ENCODE measurements at places on chromosomes 7 and 10.

- DNase-seq: no peak
Observed at GRCh38 chr7:39360766-39361165, 205.4 kb upstream of the YAE1 start.

- no peak for DNase-seq
Observed at GRCh38 chr10:79077488-79078173, 8.9 kb downstream of the ZMIZ1 start.

GRCh38 chr7:2820508-2820934 lies 23.6 kb downstream of the GNA12 start:
- DNase-seq: no peak

DNA sequence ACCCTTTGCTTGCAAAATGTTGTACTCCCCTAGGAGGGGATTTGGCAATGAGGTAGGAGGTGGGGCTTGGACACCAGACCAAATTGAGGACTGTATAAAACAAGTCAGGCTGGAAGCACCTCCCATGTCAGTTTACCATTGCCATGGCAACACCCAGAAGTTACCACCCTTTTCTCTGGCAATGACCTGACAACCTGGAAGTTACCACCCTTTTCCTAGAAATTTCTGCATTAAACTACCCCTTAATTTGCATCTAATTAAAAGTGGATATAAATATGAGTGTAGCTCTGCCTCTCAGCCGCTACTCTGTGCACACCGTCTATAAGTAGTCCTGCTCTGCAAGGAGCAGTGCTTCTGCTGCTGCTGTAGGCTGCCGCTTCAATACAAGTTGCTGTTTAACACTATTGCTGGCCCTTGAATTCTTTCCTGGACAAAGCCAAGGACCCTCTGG lies 7.8 kb upstream of the BLNK start:
- no peak for DNase-seq

GRCh38 chr7:123351027-123351426 lies 151.3 kb upstream of the SLC13A1 start:
- DNase-seq: no peak

DNA sequence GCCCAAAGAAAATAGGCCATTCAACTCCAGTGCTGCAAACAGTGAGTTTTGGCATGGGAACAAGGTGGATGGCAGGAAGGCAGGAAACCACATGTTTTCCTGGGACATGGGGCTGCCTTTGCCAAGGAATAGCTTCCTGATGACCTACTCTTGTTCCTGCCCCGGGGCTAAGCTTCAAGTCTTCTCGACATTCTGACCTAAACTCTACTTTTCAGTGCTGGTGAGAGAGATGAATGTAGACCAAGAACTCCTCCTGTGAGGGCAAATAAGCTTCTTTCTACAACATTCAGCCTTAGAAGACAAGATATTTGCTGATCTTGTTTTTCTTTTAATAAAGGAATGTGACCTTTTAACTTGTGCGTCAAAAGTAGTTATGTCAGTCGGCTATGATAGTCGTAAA lies 199.0 kb downstream of the GPR37 start:
- no peak for DNase-seq

GRCh38 chr7:24913801-24914464 lies 66.0 kb downstream of the OSBPL3 start:
- no peak for DNase-seq

- no peak for DNase-seq
Observed at GRCh38 chr10:62166331-62167131, 102.1 kb downstream of the RTKN2 start.

DNA sequence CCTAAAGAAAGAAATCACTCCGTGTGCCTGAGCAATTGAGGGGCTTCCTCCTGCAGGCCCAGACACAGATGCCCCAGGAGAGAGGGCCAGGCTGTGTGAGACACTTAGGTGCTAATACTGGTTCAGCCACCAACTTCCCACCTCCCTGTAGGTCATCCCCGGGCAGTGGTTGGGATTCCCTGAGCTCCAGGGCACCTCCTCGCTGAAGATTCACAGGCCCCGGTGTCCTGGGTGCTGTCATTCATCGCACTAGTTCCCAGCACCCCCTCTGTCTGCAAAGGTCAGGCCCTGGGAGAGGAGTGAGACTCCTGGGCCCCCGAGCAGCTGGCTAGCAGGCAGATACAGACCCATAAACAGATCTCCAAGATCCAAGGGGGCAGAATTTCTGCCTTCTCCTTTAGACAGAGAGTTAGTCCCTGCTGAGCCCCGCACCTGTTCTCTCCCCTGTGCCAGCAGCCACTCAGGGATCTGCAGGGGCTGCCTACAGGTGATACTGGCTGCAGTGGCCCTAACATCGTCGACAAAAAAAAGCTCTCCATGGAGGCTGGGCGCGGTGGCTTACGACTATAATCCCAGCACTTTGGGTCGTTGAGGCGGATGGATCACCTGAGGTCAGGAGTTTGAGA lies 38.2 kb upstream of the GTF2I start:
- DNase-seq: no peak

GRCh38 chr7:130356121-130356875 lies 11.7 kb downstream of the CPA5 start:
- DNase-seq: no peak

DNA sequence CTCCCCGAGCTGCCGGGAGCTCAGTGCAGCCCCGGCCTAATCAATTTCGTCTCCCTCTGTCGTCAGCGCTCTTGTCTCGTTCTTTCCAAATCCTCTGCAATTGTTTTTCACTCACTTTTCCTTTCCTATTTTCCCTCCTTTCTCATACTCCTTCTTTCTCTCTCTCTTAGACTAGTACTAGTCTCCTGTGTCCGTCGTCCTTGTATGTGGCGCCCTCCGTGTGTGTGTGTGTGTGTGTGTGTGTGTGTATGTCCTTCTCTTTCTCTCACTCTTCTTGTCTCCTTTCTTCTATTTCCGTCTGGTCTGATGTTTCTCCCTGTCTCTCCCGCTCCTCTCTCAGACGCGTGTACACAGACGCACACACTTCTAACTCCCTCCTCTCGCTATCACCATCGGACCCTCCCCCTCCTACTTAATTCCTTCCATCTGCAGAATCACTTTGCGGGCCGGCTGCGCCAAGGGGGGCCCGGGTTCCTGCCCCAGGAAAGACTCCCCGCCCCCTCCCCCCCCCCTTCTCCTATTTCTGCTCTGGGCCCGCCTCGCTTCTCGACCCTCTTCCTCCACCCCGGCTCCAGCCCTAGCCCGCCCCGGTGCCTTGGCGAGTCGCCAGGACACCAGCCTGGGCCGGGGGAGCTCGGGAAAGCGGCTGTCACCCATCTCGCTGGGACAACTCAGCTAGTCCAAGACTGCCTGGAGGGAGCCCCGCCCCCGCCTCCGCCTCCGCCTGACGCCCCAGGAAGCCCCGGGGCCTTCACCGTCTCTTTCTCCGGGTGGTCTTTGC lies 743 bp upstream of the ZCCHC24 start:
- DNase-seq: no peak

GRCh38 chr7:149285603-149286002 lies 23.6 kb downstream of the ZNF783 start:
- DNase-seq: no peak

DNA sequence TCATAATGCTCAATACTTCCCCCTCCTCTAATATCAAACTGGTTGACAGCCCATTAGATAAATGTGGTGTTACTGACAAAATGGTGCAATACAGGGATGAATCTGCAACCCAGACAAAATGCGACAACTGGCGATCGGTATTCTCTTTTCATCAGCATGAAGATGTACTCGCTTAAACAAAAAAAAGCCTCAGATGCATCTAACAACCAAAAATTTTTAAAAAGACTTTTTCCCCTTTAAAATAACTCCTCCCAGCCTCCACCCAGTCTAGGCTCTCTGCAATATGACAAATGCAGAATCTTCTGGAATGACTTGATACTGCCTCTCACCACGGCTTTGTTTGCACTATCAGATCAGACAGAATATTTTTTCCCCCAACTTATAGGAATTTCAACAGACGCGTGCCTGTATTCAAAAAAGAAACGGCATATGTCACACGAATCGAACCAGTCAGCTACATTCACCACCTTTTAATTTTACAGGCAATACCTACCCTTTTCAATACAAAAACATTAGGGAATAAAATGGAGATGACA lies 1.2 kb downstream of the YWHAG start:
- no peak for DNase-seq

- no peak for DNase-seq
Observed at GRCh38 chr7:128106821-128107220, 75.6 kb upstream of the LRRC4 start.

- DNase-seq: no peak
Observed at GRCh38 chr10:101967119-101967518, 88.9 kb downstream of the ARMH3 start.

DNA sequence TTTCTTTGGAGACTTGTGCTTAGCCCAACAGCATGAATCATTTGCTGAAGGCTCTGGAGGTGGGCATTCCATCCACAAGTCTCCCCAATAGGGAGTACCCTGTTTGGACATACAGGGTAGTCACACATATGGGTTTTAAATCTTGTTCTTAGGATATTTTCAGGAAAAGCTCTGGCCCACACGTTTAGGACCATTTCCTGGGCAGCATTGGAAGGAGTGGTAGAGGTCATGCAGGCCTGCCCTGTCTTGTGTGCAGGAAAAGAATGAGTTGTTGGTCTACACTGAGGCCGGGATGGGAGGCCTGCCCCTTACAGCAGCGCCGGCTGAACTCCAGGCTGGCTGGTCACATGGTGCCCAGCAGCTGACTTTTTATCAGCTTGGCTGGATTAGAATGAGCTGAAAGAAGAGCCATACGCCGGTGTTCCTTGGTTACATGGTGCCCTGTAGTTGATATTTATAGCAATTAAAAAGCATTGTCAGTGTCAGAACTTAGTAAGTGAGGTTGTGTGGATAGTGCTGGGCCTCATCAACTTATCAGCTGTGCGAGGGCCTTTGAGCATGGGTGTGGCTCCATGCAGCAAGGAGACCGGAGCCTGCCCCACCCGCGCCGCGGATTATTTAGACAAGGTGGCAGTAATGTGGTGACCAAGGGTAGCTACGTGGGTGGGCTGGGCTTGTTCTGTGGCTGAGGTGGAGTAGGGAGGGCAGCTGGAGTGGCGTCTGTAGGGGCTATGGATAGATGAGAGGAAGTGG lies 28.6 kb downstream of the OGDH start:
- DNase-seq: no peak

DNA sequence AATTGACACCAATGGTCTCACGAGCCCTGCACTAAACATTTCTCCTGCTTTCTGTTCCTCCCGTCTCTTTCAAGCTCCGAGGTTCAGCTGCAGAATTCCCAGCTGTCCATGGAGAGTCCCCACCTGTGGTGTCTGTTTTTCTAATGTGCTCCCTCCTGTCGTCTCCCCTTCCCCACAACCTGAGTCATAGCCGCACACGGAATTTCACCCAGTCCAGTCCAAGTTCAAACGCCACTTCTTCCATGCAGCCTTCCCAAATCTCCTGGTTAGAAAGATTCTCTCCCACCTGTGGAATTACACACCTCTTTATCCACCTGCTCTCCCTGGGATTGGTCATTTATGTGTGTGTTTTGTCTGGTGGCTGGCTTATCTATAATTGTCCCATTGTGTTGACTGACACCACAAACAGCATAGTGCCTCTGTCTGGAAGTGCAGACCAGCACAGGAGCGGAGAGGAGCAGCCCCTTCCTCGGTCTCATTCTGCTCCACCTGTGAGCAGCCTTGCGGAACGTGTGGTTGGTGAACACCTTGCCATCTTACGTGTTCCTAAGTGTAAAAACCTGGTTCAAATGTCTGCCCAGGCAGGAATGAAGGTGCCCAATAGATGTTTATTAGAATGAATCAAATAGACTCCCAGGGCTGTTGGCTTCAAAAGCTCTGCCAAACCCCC lies 3.3 kb upstream of the DIP2C start:
- no peak for DNase-seq

- no peak for DNase-seq
Observed at GRCh38 chr10:121088524-121088923, 237.4 kb downstream of the WDR11 start.

GRCh38 chr7:7848246-7848645 lies 120.3 kb upstream of the GLCCI1 start:
- no peak for DNase-seq

DNA sequence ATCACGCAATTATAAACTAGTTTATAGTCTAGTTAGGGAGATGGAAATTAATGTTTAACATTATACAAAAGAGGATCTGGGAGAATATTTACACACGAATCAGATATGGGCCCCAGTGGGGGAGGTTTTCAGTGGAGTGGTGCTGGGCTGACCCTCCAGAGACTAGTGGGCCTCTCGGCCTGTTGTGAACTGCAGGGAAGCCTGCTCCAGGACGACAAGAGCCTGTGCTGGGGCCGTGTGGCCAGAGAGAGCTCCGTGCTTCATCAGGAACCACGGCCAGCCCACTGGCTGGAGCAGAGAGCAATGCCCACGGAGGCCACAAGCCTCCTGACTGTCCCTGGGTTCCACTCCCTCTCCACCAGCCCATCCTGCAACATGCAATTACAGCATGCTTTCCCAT lies 11.3 kb upstream of the ESYT2 start:
- no peak for DNase-seq

GRCh38 chr10:131691481-131692090 lies 209.2 kb upstream of the PPP2R2D start:
- no peak for DNase-seq

DNA sequence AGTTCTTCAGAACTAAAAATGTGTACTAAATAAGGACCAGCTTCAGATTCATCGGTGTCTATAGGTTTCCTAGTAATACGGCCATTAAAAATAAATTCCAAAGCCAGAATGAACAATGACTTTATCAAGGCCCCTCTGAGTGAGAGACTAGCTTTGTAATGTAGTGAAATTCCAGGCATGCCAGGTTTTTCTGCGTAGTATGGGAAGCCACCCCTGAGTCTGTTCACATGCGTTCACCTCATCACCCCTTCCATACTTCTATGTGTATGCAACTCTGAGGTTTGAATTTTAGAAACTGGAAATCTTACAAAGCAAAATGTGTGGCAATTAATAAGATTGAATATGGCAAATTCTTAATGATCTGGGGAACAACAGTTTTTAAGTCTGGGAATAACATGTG lies 24.5 kb downstream of the RNF32 start:
- no peak for DNase-seq

GRCh38 chr7:85094046-85094725 lies 92.7 kb downstream of the SEMA3D start:
- DNase-seq: no peak

DNA sequence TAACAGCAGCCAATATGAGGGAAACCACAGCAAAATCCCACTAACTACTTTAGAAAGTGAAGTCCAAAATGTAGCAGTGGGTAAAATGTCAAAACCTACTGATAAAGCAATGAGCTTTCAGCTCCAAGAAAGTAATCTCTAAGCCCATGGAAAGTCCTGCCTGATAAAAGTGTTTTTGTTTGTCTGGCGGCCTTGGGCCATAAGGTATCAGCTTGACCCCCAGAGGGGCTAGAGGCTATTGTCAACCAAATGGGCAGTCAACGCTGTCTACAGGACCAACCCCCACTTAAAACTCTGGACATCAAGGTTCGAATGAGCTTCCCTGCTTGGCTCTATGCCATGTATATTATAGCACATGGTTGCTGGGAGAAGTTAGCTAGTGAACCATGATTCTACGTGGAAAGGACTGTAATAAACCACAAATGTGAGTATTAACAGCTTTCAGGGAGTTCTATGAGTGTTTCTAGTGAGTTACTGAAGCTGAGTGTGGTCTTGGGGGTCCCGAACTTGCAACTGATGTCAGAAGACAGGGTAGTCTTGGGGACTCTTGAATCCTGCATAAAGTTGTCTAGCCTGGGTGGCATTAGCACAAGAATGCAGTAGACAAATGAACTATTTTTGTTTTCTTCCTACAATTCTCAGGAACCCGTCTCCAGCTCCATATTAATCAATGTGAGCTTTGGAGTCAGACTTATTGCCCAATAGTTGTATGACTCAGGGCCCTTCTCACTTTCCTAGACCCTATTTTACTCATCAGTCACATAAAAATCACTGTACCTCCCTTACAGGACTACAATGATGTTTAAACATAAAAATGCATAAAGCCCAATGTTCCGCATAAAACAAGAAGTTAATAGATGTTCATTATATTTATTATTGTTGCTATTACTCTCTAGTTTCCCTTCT lies 164.9 kb downstream of the DGKI start:
- no peak for DNase-seq
